ENCODE measurements at places on chromosomes 3 and 15.
A peak's percentile ranks its signal among the peaks of the same experiment; 100 is the strongest.

- H3K4me1 ChIP-seq, result no peaks in the 10 kb centered on the region
- no peak overlapping the region for H3K4me3 ChIP-seq
- DNase-seq, result no peak
- no peaks in the 10 kb centered on the region for H3K27me3 ChIP-seq
Measured at GRCh38 chr3:39657775-39658174, 151.6 kb upstream of the MYRIP start.

- no peaks in the 10 kb centered on the region for H3K27me3 ChIP-seq
- H3K4me3 ChIP-seq, result no peak overlapping the region
- no peaks in the 10 kb centered on the region for H3K4me1 ChIP-seq
- no peak for DNase-seq
- H3K27ac ChIP-seq, result no peak overlapping the region
- H3K36me3 ChIP-seq, result no peaks in the 10 kb centered on the region
Measured at GRCh38 chr3:106473576-106474475, 605.0 kb upstream of the CBLB start.

GRCh38 chr3:97763586-97764406 lies 762 bp upstream of the ARL6 start:
- DNase-seq, result no peak
- H3K36me3 ChIP-seq, result no peaks in the 10 kb centered on the region
- no peaks in the 10 kb centered on the region for H3K27me3 ChIP-seq
- peak overlapping the region; percentile 88 for H3K4me3 ChIP-seq

- H3K27me3 ChIP-seq, result no peaks in the 10 kb centered on the region
- DNase-seq, result no peak
- no peaks in the 10 kb centered on the region for H3K4me1 ChIP-seq
- no peak overlapping the region for H3K4me3 ChIP-seq
- no peak overlapping the region for H3K27ac ChIP-seq
Measured at GRCh38 chr15:69973102-69973714, 124.5 kb downstream of the TLE3 start.

DNA sequence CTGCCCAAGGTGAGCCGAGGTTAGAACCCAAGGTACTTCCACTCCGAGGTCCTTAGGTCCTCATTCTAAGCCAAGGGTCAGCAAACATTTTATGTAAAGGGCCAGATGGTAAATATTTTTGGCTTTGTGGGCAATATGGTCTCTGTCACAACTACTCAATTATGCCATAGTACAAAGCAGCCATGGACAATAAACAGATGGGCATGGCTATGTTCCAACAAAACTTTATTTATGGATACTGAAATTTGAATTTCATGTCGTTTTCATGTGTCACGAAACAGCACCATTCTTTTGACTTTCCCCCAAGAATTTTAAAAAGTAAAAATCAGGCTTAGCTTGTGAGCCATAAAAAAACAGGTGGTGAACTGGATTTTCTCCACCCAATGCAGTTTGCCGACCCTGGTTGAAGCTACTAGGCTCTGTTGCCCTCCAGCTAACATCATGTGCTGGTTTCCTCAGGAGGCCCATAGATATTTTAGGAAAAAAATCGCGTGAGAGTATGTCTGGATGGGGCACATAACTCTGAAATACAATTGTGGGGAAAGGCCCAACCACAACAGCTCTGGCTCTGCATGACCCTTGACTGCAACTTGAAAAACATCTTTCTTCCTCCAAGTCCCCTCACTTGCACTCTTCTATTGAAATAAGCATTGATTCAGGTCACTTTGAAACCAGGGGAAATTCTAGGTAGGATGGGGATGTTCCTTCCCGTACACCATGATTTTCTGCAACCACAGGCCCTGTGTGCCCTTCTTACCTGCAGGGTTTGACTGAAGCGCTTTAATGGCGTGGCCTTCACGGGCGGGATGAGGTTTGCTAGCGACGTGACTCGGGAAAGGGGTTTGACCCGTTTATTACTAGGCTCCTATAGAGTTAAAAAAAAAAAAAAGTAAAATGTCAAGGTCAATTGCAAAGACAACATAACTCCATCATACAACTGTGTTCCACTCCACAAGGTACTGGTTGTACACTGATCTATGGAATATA lies 28.5 kb downstream of the ARHGEF3 start:
- no peaks in the 10 kb centered on the region for H3K4me1 ChIP-seq
- no peak for DNase-seq
- H3K4me3 ChIP-seq, result no peak overlapping the region
- H3K27ac ChIP-seq, result no peak overlapping the region
- H3K27me3 ChIP-seq, result no peaks in the 10 kb centered on the region
- no peaks in the 10 kb centered on the region for H3K36me3 ChIP-seq

DNA sequence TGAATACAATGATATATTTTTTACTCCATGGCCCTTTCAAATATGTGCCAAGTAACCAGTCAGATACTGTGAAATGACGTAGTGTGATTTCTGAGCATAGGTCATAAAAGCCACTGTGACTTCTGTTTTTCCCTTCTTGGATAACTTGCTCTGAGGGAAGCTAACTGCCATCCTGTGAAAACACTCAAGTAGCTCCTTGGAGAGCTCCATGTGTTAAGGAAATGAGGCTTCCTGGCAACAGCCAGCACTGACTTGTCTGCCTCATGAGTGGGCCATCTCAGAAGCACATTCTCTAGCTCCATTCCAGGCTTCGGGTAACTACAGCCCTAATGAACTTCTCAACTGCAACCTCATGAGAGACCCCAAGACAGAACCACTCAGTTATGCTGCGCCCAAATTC lies 9.5 kb upstream of the CCDC80 start:
- H3K36me3 ChIP-seq, result no peaks in the 10 kb centered on the region
- H3K27me3 ChIP-seq, result no peaks in the 10 kb centered on the region

DNA sequence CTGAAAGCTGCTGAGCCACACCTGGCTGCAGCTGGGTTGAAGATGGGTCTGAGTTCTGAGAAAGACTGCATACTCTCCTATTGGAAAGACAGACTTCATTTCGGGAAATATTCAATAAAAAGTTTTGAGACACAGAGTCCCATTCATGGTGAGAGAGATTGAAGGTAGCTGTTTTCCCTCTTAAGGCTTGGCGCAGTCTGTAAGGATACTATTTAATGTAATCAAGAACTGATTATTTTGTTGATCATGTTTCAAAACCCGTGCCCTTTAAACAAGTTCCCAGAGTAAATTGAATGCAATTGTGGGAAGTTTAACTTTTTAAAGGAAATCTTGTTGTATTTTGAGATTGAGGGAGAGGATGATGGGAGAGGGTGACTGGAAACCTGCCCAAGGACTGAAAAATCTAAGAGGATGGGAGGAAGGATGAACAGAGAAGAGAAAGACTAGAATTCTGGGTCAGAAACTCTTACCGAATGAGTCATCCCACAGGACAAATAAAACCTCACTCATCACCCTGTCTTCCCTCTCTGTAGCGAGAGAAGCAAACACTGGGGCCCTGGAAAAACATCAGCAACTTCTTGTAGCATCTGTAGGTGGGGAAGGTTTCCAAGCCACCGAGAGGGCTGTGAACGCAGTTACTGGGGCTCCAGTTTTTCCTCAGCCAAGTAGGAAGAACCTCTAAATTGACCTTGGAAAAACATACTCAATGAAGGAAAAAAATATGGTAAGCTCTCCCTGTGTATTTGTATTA lies 193.2 kb upstream of the TPRG1 start:
- H3K27ac ChIP-seq, result no peak overlapping the region
- no peaks in the 10 kb centered on the region for H3K36me3 ChIP-seq
- H3K27me3 ChIP-seq, result no peaks in the 10 kb centered on the region
- no peak overlapping the region for H3K4me3 ChIP-seq
- no peaks in the 10 kb centered on the region for H3K4me1 ChIP-seq

DNA sequence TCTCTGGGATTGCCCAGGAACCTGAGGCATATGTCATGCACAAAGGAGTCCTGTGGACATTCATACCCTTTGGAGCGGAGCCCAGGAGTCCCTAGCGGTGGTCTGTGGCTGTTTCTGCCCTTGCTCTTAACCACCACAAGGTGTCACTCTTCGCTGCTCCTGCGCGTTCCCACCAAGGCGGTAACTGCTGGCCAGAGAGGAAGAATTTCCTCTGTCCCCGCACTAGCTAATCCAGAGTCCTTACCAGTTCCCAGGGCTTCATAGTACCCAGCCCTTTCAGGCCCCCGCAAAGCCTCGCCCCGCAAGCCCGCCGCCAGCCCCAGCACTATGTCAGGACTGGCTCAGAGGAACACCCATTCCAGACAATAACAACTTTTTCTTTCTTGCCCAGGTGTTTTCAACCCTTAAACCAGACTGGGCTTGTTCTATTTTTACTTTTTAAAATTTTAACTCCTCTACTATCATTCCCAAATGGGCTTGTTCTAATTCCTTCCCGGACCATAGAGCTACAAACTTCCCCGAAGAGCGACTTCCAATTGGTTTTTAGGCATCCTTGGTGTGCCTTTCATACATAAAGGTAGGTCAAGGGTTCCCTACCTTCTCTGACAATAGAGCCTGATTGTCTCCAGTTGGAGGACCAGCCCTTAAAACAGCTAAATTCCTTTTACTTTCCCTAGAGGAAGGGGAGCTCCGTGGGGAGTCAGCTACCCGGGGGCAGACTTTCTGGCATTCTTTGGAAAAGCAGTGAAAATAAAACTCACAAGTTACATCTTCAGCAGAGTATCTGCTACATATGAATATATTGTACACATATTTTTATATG lies 31.8 kb upstream of the ZNF774 start:
- no peak overlapping the region for H3K27ac ChIP-seq
- H3K4me3 ChIP-seq, result no peak overlapping the region
- DNase-seq, result peak; percentile 93
- H3K4me1 ChIP-seq, result no peaks in the 10 kb centered on the region

- no peaks in the 10 kb centered on the region for H3K27me3 ChIP-seq
- H3K4me3 ChIP-seq, result no peak overlapping the region
- no peak overlapping the region for H3K27ac ChIP-seq
- no peaks in the 10 kb centered on the region for H3K36me3 ChIP-seq
- no peak for DNase-seq
Measured at GRCh38 chr3:55090291-55090690, 162.4 kb upstream of the LRTM1 start.

DNA sequence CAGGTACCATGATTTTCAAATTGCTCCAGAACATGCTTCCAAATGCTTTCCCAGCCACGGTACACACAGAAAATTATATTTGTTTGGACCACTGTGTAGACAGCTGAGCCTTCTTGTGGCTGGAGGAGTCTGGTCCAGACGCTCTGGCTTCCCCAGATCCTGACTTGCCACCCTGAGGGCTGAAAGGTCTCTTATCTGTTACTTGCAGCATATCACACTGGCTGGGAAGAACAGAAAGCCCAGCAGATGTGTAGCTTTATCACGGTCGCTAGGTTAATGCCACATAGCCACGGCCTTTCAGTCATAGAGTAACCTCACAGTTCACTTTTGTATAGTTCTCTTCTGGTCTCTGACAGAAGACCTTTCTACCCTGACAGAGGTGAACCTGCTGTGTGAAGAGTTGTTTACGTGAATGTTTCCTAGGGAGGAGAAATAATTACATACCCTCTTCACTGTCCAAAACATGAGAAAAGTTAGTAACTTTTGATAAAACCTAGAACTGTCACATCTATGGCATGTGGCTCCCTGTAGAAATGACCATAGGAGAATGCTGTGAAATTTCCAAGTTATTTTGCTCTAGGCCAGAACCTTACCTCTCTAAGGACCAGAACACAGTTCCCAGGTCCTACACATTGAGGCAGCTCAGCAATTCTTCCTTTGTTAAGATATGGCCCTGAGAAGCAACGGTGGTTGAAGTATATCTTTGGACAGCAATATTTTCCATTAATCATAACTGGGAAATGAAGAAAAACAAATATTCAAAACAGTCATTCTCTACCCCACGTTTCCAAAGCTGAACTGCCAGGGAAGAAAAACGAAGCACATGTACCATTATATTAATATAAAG lies 15.8 kb upstream of the STIMATE start:
- H3K4me3 ChIP-seq, result no peak overlapping the region
- H3K27me3 ChIP-seq, result no peaks in the 10 kb centered on the region
- H3K4me1 ChIP-seq, result no peaks in the 10 kb centered on the region
- no peak overlapping the region for H3K27ac ChIP-seq
- DNase-seq, result no peak

DNA sequence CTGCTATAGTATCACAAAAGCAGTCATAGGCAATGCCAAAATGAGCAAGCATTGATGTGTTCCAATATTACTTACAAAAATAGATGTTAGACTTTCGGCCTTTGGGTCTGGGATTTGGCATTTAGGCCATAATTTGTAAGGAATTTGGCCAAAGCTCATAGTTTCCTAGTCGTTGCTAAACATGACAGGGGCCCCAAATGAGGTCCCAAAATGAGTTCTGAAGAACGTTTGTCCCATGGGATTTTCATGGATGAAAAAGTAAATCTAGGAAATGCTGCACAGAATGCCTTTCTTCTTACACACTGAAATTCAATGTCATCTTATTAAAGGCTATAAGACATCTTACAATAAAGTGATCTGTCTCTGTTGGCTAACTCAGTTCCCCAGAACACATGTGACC lies 456.0 kb downstream of the CNTN4 start:
- no peaks in the 10 kb centered on the region for H3K36me3 ChIP-seq
- DNase-seq, result no peak
- H3K27ac ChIP-seq, result no peak overlapping the region
- no peak overlapping the region for H3K4me3 ChIP-seq

DNA sequence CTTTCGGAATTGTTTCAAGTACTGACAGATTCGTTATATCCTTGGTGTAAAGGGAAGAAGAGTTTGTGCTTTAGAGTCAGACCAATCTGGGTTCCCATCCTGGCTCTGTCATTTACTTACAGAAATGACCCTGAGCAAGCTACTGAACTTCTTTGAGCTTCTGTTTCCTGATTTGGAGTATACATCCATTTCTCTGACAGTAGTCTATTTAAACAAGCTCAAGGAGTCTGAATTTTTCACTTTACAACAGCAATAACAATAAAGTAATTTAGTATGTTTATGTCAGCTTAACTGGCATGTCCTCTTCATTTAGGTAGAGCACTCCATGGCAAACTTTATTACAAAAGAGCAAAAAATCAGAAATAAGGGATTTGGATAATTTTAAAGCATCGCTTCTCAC lies 27.8 kb downstream of the FAM98B start:
- H3K27ac ChIP-seq, result no peak overlapping the region
- H3K27me3 ChIP-seq, result no peaks in the 10 kb centered on the region
- H3K4me1 ChIP-seq, result no peaks in the 10 kb centered on the region
- 0 out of 2 replicates have a peak, but pooled peaks cover 2% of the 10 kb centered on the region for H3K36me3 ChIP-seq
- DNase-seq, result no peak

- no peak overlapping the region for H3K27ac ChIP-seq
- H3K4me3 ChIP-seq, result no peak overlapping the region
- H3K4me1 ChIP-seq, result 0 out of 2 replicates have a peak, but pooled peaks cover 1% of the 10 kb centered on the region
- DNase-seq, result no peak
Measured at GRCh38 chr3:107669669-107670068, 146.9 kb downstream of the BBX start.

Measured in iPS DF 6.9 (cell line).